ENCODE measurements at places on chromosomes 2 and 18.

GRCh38 chr18:21743166-21743832, 2.7 kb downstream of the MIB1 start:
- no peak for DNase-seq

- no peak for DNase-seq
These were observed 4.5 kb upstream of the MAL start for GRCh38 chr2:95021023-95021416.

GRCh38 chr2:169590804-169591203, 6.7 kb downstream of the PPIG start:
- no peak for DNase-seq

DNA sequence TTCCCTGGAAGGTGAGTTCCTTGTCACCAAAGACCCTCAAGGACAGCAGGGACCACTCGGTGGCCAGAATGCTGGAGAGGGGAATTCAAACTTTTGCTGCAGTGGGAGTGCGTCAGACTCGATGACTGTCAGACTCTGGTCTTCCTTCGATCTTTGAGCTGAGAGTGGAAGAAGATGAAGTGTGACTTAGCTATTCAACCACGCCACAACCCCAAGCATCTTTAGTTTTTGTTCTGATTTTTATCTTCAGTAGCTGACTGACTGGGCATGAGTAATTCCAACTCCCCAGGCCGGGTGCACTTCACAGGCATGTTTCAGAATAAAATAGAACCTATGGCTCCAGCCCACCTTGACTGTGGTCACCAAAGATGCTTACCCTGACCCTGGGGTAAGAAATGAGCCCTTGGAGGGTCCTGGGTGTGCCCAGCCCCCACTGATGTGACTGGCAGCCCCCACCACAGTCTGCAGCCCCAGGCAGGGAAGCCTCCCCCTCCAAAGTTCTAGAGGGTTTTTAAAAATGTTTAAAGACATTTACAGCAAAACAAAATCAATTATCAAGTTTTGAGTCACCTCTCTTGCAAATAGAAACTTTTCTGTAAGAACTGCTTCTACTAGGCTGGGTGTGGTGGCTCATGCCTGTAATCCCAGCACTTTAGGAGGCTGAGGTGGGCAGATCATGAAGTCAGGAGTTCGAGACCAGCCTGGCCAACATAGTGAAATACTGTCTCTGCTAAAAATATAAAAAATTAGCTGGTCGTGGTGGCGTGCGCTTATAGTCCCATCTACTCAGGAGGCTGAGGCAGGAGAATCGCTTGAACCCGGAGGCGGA, 24.9 kb upstream of the YWHAQ start:
- DNase-seq, result no peak

GRCh38 chr2:27860111-27860510, 30.1 kb downstream of the RBKS start:
- no peak for DNase-seq

DNA sequence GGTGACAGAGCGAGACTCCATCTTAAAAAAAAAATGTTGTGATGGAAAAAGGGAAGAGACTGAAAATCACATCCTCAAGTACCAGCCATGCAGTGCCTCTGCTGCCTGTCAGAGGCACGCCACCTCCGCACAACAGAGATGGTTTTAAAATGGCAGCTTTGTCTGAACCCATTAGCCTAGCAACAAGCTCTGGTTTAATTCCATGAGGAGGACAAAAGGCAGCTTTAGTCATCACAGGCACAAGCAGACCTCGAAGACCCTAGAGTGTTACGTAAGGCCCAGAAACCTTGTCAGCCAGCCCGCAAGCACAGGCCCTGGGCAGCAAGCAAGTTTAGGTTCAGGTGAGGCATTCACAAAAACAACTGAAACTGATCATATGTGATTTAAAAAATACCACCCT, 10.4 kb downstream of the LCT start:
- no peak for DNase-seq

DNA sequence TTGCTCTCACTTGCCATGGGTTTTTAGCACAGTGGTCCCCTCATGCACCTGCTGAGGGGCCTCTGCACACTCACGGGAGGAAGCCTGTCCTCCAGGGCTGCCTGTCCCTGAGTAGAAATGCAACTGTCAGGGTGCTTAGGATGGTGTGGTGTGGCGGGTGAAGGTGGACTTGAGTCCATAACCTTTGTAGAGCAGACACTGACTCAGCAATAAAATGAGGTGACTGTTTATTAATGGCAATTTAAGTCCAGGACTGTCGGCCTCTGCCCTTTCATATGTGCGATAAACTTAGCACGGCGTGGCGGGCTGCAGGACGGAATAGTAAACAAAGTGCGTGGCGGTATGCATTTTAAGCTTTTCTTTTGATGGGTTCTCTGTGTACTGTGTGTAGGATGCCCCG, 188.2 kb downstream of the LDLRAD4 start:
- no peak for DNase-seq

DNA sequence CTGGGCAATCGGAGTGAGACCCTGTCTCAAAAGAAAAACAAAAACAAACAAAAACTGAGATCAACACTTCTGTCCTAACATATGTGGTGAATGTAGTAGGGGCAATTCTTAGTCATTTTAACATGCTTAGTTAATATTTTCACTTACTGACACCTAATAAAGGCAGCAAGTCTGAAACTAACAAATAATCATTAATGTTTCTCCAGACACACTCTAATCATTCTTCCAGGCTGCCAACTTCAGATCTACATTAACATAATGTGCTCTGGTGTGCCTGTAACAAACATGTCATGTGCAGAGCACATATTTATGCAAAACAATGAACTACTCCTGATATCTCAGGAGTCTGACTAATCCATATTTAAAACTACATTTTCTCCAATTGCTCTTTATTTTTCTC, 6.0 kb downstream of the KRCC1 start:
- no peak for DNase-seq

DNA sequence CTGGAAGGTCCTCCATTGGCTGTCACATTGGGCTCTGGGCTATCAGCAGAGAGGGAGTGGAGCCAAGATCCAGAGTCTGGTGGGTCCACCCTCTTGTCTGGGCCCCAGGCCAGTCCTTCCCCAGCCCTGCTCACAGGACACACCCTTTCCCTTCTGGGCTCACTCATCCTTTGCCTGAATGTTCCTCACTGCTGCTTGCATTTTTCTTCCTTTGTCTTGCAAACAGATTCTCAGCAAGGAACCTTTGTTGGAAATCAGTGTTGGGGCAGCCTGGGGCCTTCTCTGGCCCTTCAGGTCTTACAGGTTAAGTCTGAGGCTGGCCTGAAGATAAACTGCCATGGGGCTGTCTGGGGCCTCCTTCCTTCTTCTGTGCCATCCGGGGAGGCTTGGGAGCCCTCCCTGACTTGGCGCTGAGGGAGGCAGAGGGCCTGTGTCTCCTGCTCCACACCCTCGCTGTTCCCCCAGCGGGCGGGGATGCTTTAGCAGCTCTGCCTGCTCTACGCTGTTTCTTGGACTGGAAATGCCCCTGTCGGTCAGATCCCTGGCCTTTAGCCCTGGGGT, 11.5 kb upstream of the CELF4 start:
- DNase-seq, result peak; percentile 46

GRCh38 chr2:118442996-118443553, 354.8 kb downstream of the INSIG2 start:
- no peak for DNase-seq

GRCh38 chr18:47873625-47874024, 56.8 kb downstream of the SMAD2 start:
- DNase-seq, result no peak

DNA sequence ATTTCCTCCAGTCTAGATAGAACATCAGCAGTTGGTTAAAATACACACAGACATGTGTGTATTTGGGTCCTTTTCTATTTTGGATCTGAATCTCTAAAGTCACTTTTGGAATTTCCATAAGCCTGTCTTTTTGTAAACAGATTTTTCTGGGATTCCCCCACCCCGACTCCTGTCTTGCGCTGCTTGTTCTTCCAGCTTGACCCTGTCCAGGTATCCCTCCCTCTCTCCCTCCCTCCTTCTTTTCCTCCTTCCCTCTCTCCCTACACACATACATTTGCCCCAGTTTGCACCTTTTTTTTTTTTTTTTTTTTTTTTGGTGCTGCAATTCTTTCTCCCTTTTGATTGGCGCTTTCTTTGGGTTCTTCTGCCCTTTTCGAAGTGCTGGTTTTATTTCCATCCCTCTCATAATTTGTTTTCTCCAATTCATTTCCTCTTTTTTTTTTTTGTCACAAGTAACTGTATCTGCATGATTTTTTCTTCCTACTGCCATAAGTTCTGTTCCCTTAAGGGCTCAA, 114.8 kb upstream of the SERTAD2 start:
- no peak for DNase-seq

DNA sequence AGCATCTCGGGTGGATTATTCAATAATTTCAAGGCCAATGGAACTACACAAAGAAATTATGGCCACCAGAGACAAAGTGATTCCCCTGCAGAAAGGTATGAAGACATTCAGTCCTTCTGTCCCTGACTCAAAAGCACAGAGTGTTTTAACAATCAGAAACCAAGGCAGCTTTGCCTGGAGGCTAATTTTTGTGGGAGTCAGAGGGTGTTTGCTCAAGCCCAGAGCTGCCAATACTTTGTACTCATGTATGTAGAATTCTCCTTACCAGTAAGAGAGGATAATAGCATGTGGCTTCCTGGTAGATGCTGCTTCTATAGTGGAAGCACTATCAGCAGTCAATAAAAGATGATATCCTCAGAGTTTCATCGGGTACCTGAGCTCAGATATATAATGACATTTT, 178.4 kb downstream of the KCNE4 start:
- DNase-seq, result no peak

DNA sequence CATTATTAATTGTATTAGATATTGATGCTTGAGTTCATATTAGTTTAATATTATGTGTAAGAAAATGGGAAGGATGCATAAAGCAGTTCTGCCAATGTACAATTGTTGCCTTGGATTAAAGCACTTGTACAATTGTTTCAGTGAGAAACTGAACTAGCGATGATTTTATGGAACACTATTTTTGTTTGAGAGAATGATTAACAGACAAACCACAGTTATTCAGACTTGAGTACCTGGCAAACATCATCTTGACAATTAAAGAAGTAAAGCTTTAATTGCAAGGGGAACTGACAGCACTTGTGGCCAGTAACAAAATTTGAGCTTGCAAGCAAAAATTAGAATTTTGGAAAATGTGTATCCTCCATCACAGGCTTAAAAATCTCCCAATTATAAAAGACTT, 214.3 kb downstream of the RIT2 start:
- DNase-seq, result no peak

- no peak for DNase-seq
These were observed 268.8 kb downstream of the CYP26B1 start for GRCh38 chr2:71878626-71879508.

GRCh38 chr2:233449921-233450863, 95.9 kb downstream of the DGKD start:
- no peak for DNase-seq

DNA sequence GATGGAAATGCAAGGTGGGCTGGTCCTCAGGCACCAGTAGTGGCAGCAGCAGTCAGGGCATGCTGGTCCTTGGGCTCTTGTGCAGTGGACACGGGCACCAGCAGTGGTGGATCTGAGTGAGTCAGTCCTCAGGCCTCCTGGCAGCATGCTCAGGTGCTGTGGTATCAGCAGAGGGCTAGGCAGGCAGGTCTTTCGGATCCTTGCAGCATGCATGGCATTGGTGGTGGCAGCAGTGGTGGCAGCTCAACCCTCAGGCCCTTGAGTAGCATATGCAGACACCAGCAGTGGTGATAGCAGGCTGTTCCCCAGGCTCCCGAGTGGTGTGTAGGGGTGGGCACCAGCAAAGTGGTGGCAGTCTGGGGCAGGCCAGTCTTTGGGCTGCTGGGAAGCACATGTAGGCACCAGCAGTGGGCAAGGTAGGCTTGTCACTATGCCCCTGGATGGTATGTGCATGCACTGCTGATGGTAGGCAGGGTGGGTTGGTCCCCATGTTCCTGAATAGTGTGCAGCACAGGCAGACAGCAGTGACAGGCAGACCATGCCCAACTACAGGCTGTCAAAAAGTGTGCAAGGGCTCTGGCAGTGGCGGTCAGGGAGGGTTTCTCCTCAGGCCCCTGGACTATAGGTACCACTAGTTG, 606.0 kb downstream of the ADCYAP1 start:
- no peak for DNase-seq

DNA sequence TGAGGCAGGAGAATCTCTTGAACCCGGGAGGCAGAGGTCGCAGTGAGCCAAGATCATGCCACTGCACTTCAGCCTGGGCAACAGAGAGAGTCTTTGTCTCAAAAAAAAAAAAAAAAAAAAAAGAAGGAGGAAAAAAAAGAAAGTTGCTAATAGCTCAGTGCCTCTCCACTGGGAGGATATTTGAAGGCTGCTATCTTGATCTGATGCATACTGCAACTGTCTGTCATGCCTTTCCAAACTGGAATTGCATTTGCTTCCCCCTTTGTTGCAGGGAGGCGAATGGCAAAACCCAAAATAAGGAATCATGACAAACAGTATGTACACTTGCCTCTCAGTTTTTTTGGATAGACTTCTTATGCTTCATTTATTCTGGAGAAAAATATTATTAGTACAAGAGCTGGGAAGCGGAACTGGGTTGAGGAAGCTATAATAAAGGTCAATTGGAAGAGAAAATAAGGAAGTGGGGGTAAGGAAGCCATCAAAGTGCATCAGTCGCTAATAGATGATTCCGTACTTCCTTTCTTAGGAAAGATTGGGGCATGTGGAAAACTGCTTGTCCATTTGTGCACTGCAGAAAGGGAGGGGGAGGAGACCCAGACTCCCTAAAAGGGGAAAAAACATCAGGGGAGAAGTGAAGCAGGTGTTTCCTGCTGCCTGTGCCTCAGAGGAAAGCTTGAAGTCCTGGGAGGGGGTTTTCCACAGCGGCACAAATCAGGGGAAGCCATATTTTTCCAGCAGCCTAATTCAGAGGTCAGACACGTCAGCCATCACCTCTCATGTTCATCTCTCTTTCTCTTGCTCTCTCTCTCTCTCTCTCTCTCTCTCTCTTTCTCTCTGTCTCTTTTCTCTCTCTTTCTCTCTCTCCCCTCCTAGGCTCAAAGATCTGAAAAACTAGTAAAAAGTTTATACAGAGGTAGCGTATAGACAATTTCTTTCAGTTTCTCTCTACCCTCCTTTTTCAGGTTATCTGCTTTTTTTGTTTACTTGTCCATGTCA, 301.4 kb upstream of the TNP1 start:
- no peak for DNase-seq

- DNase-seq, result no peak
These were observed 93.8 kb downstream of the LRP1B start for GRCh38 chr2:142037066-142037465.

- DNase-seq, result no peak
These were observed 44.3 kb downstream of the FN1 start for GRCh38 chr2:215391531-215391930.

DNA sequence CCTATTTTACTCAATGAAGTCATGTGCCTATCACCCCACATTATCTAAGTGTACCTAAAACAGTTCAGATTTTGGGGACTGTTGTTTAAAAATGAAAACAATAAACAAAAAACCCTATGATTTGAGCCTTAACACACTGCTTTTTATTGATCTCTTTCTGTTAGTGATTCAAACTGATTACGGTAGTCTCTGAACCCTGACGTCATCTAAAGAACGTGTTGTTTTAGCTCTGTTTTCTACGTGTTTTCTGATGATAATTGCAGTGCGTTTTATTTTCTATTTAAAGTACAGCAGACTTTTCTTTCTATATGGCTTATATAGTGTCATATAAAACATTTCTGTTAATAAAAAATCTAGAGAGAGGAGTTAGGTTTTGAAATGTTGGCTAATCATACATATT, 93.9 kb upstream of the FAM237A start:
- DNase-seq, result no peak

- DNase-seq, result no peak
These were observed 277.6 kb downstream of the ZNF804A start for GRCh38 chr2:184875911-184876310.
